AG20443 (cell line): ENCODE measurements at places on chromosomes 6 and 20.

- peak; percentile 12 for DNase-seq
These were observed 34.6 kb downstream of the C6orf52 start for GRCh38 chr6:10659699-10660348.

DNA sequence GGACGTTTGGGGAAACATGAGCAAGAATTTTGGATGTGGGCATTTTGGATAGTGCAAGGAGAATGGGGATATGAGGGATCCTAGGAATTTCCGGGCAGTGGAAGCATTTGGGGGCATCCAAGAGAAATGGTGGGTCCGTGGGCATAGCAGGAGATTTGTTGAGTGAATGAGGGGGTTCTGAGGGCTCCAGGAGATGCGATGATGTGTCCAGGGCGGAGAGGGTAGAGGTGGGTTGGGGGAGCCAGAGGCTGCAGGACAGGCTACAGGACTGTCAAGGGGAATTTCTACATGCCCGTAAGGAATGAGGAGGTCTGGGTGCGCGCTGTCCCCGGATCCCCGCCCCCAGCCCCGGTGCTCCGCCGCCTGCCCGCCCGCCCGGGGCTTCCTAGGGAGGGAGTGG, 364 bp downstream of the FRS3 start:
- no peak for DNase-seq

DNA sequence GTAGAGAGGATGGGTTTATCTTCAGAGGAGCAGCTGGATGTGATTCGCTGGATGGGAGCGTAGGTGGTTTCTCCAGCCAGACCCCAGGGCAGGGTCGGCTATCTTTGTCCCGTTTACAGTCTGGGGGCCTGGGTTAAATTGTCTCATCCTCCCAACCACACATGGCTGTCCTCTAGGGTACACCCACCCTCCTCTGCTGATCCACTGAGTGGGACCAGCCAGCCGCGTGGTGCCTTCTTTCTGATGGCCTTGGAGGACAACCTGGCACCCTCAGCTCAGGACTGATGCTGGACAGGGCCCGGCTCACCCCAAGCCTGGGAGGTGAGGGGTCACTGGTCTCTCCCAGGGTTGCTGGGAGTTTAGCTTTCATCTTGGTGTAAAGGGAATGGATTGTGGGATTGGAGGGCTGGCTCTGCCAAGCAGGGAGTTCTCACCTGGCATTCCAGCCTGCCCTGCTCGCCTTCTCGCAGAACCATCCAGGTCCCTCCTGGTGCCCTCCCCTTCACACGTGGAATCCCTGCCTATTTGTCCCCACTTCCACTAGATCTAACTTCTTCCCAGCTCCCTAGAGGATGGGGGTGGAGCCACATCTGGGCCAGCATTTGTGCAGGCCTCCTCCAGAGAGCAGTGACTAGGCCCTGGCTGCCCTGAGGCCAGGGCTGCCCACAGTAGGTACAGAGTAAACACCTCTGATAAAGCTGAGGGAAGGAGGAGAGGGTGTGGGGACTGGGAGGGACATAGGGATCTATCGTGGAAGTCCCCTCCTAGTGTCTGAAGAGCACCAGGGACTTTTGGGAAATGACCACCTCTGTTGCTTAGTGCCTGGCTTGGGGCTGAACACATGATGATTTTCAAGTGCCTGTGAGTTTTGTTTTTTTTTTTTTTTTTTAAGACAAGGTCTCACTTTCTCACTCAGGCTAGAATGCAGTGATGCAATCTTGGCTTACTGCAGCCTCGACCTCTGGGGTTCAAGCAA, 1.6 kb downstream of the ITPR3 start:
- peak; percentile 63 for DNase-seq

DNA sequence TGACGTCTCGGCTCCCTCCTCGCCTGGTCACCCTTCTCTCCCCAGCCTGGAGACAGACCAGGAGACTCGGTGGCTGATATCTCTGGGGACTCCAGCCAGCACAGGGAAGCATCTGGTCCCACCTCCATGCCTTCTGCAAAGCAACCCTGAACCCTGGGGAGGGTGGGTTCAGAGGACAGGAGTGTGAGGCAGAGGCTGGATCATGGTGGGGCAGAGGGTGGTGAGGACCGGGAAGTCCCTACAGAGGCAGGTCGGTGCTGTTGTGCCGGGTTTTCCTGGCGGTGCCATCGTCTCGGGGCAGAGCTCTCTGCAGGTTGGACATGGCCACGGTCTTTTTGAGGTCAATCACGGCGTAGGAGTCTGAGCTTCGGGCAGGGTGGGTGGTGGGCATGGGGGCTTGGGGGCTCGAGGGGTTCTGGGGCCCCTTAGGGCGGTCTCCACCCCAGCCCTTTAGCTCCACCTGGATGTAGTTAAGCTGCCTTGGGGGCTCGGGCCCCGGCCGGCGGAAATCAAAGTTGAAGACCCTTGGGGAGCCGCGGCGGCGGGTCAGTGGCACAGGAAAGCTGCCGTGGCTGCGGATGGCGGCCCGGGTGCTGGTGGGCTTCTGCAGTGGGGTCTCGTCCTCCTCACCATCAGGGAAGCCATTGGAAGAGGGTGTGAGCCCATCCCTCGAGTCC, 9.2 kb downstream of the FRS3 start:
- no peak for DNase-seq

DNA sequence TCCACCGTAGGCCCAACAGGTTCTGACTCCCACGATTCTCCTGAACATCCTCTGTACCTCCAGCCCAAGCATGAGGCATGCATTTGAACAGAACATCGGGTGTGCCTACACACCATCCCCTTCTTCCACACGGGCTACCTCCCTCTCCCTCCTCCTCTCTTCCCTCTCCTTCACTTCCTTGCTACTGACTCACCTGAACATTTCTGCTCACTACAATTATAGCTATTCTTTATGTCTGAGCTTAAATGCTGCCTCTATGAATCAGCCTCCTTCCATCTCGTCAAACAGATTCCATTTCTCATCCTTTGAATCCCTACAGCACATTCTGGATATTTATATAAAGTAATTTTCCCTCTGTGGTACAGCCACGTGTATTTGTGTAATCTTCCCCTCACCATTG, 71.4 kb upstream of the MYLIP start:
- no peak for DNase-seq

GRCh38 chr6:33587529-33587928, 7.5 kb upstream of the BAK1 start:
- no peak for DNase-seq

- no peak for DNase-seq
These were observed 521.2 kb upstream of the IMPG1 start for GRCh38 chr6:76593668-76594067.

DNA sequence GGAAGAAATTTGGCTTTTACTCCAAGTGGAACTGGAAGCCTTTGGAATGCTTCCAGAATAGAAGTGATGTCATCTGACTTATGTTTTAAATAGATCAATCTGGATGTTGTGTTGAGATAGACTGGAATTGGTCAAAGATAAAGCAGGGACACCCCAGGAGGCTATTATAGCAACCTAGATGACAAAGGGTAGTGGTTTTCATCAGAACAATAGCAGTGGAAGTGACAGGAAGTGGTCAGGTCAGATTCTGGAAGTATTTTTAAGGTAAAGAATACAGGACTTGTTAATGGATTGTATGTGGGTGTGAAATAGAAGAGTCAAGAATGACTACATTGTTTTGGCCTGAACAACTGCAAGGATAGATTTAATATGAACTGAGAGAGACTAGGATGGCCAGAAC, 191.4 kb downstream of the ADGRB3 start:
- no peak for DNase-seq

- no peak for DNase-seq
These were observed 5.6 kb downstream of the TFAP2A start for GRCh38 chr6:10409233-10409721.

GRCh38 chr6:144162977-144163376, 12.7 kb downstream of the STX11 start:
- no peak for DNase-seq

DNA sequence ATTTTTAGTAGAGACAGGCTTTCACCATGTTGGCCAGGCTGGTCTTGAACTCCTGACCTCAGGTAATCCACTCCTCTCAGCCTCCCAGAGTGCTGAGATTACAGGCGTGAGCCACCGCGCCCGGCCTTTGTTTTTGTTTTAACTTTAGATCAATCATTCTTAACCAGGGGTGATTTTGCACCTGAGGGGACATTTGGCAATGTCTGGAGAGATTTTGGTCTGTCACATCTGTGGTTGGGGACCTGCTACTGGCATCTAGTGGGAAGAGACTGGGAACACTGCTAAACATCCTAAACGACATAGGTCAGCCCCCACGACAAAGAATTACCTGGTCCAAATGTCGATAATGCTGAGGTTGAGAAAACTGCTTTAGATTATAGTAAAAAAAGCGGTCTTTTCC, 82.3 kb downstream of the C6orf52 start:
- no peak for DNase-seq

GRCh38 chr6:13076575-13076974, 251.8 kb downstream of the TBC1D7 start:
- DNase-seq, result no peak

DNA sequence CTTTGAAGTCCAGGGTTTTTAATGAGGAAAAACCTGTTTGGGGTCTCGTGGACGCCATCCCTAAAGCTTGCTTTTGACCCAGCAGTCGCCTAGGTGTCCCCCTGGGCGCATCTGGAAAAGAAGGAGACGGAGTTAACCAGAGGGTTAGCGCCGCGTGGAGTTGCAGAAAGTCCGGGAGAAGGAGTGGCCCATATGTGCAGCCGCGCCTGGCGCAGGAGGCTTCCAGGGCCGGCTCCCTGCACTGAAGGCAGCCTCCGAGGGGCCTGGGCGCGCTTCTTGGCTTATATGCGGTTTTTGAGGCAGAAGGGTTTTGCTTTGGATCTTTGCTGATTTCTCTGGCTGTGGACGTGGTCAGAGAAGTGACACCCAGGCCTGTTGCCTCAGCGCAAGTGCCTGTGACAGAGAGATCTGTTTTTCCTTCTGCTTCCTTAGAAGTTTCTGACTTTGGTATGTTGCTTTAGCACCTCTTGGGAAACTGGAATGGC, 987 bp downstream of the TMEM181 start:
- peak; percentile 52 for DNase-seq
